ENCODE measurements at places on chromosomes 7 and 10.

- DNase-seq: no peak
Observed at GRCh38 chr10:60414111-60414510, 24.4 kb upstream of the ANK3 start.

DNA sequence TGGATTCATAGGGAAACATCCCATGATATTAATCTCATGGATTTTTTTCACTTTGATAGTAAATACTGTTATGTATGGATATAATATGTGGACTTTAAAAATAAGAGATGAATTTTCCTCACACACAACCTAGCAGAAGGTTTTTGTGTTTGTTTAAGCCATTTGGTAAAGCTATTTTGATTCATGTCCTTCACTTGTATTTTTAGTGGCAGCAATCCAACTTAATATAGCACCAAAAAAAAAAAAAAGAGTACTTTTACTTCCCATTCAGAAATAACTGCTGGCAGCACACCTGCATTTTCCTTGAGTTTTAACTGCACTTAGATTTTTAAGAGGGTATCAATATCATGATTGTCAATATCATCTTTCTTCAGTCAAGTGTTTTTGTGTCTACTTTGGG lies 60.0 kb downstream of the MCMBP start:
- no peak for DNase-seq

GRCh38 chr10:84095811-84096497 lies 43.4 kb upstream of the GHITM start:
- DNase-seq: no peak

DNA sequence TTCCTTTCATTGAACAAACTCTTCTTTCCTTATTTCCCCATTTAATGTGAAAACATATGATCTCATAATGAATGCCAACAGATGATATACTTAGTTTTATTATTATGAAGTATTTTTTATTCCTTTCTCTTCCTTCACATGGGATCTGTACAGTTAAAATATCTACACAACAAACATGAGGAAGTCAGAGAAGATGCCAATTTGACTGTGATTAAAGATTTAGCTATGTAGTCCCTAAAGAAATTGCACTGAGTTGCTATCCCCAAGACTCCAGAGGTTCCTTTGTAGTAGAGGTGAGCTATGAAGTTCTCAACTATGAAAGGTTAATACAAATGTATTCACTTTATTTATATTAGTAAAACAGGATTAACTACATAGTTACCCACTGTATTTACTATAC lies 60.6 kb upstream of the LRRN3 start:
- no peak for DNase-seq

GRCh38 chr10:119613741-119614140 lies 17.0 kb upstream of the TIAL1 start:
- no peak for DNase-seq

DNA sequence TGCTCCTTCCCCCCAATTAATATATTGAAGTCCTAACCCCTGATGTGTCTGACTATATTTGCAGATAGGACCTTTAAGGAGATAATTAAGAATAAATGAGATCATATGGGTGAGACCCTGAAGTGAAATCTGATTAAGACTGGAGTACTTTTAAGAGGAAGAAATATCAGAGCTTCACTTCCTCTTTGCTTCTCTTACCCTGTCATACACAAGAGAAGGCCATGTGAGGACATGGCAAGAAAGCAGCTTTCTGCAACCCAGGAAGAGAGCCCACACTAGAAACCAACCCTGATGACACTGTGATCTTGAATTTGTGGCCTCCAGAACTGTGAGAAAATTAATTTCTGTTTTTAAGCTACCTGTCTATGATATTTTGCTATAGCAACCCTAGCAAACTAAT lies 44.2 kb downstream of the JMJD1C start:
- no peak for DNase-seq

DNA sequence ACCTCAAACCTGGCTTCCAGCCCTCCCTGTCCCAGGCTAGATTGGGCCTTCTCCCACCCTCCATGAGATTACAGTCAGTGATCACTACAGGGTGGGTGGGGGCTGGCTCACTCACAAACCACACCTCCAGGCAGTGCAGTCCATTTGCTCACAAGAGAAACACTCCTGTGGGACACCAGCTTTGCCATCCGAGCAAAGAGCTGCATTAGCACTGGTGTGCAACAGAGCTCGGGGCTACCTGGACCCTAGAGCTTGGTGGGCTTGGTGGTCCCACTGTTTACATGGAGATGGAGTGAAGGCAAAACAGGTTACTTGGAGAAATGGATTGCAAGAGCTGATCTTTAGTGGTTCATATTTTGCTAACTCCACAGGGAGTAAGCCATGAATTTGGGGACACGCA lies 451.7 kb upstream of the ZMIZ1 start:
- no peak for DNase-seq

- no peak for DNase-seq
Observed at GRCh38 chr10:124918906-124919305, 23.0 kb upstream of the ZRANB1 start.

GRCh38 chr7:20508109-20508508 lies 107.4 kb upstream of the ABCB5 start:
- DNase-seq: no peak

GRCh38 chr7:24702755-24703154 lies 54.5 kb downstream of the GSDME start:
- DNase-seq: no peak

DNA sequence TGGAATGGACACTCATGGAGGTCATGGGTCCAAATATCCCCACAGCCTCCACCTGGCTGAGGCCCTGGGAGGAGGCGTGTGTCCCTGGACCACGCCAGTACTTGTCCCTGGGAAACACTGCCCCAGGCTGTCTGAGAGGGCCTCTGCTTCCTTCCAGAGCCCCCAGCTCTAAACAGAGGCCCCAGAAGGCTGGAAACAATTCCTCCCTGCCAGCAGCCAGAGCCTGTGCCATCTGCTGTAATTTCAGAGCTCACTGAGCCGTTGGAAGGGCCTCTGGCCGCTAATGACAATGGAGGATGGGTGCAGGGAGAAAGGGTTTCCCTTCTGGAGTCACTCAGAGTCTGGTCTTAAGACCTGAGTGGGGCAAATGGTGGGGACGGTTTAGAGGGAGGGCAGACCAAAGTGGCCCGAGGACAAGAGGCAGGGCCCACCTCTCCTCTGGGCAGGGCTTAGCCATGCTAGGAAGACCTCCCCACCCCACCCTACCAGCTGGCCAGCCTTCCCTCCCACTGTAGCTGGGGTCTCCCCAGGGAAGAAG lies 7.1 kb downstream of the CHAT start:
- no peak for DNase-seq

DNA sequence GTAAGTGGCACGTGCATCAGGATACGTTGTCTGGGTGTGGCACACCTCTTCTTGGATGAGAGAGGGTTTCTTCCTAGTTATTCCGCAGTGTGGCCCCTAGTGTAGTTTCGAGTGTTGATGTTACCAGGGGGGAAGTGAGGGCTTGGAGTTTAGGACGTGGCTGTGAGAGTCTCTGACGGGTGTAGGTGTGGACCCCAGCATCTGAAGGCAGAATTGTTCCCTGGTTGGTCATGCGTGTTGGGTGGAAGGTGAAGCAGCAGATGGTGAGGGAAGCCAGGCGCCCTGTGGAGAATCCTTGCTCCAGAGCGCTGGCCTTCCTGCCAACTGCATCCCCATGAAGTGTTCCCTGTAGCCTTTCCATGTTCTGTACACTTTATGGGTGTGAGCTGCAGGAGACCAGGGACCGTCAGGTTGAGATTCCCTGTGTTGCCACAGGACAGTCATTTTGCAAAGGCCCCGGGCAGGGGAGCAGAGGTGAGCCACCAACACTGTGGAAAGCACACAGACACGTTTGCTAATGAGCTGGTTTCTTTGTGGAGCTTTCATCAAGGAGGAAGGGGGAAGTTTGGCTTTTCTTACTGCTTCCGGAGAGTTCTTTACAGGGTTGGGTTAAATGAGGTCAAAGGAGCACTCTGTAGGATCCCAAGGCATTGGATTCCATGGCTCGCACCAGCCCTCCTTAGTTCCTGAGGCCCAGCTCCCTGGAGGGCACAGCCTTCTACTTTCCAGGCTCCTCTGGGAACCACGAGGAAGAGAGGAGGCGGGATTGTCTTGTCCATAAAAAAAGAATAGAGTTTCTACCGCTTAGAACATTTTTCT lies 32.0 kb downstream of the TSPAN14 start:
- no peak for DNase-seq

GRCh38 chr7:44218418-44219201 lies 17.8 kb downstream of the YKT6 start:
- DNase-seq: no peak

GRCh38 chr7:131957338-131958020 lies 401.1 kb upstream of the PODXL start:
- DNase-seq: no peak

DNA sequence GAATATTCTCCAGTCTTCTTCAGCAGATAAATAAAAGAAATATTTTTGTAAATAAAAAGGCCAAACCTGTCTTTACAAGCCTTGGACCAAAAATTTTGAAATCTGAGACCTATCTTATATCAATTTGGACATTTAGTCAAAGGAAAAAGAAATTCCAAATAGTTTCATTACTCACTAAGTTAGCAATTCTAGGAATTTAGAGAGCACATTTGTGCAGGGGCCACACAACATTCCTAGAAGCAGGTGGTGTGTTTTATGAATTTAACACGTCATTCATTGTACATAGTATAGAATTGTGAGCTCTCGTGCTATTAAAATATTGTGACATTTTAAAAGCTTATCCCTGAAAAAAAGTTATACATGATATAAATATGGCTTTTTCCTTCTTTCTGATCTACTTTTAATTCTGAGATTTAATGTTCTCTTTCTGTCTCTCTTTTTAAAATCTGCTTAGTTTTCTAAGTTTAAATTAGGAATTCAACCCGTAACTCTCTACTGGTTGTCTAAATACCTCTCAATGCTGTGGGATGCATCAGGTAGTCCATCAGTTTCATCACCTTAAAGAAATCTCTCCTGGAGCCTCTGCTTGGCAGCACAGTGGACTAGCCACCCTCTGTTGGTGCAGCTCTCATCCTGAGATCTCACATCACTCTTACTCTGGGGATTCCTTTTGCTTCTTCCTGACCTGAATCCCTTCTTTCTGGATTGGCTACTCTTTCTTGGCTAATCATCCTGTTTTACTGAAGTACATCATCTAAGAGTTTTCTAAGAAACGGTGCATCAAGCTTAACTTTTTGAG lies 124.5 kb downstream of the SEMA3E start:
- DNase-seq: no peak

DNA sequence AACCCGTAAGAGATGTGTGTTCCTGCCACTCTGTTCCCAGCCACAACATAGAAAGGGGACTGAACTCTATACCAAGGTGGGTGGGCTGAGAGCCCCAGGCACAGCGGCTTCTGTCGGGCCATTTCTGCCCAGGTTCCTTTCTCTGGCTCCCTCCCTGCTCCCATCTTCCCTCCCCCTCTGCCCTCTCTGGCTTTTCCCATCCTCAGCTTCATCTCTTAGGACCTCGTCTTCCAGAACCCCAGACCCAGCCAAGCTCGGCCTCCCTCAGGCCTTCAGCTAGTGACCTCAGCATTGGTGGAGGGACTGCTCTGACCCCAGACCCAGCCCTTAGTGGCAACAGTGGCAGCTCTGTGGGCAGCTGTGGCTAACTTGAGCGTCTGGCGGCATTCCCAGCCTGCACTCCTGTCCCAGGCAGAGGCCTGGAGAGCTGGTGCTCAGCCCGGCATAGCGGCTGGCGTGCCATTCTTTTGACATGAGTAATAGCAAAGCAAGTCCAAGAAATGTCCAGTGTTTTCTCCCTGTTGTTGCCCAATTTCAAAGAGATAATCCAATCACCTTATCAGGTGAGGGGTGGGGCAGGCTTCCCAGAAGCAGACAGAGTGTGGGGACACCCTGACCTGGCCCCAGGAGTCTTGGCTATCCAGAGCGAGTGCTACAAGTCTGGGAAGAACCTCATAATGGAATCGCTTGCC lies 15.9 kb downstream of the PTPRE start:
- DNase-seq: peak; percentile 89

DNA sequence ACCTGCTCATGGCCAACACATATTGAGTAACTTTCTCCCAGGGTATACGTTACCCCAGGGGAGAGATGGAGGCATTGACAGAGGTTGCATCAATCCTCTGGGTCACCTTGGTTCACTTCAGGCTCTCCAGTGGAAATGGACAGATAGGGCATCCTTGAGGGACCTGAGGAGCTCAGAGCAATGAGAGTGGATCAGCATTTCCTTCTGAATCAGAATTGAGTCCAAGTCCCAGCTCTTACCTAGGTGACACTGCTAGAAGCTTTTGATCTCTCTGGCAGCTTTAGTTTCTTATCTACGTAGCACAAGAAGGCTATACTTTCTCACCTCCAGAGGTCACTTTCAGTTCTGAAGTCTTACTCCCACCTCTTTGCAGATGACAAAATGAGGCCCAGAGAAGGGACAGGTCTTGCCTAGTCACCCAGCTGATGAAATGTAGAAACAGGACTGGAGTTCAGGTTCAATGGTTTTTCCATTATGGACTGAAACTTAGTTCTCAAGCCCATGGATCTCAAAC lies 35.2 kb downstream of the PANK1 start:
- no peak for DNase-seq

GRCh38 chr7:25940086-25940906 lies 211.7 kb upstream of the NFE2L3 start:
- no peak for DNase-seq

GRCh38 chr7:151309311-151309710 lies 32.3 kb upstream of the NUB1 start:
- peak; percentile 45 for DNase-seq

DNA sequence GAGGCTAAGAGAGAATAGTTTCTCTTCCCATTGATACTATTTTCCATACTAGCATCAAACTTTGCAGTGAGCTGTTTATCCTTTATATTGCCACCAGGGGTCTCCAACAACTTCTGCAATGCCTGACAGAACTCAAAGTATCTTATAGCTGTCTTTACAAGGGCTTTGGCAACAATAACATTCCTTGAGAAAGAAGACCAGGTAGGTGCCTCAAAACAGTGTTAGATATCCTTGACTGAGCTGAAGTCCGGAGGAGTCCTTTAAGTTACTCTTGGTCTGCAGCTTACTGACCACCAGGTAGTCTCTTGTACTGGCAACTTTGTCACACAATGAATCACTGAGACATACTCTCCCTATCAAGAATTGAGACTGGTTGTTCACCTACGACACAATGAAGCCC lies 30.0 kb upstream of the TES start:
- DNase-seq: no peak

GRCh38 chr7:153954477-153954876 lies 97.7 kb upstream of the DPP6 start:
- no peak for DNase-seq

Measured in coronary artery (tissue), 2 donors.